Hippocampal formation (tissue), 2 donors: ENCODE measurements at places on chromosomes 1 and 21.

- DNase-seq, result no peak
Observed at GRCh38 chr1:200729863-200730262, 8.8 kb upstream of the CAMSAP2 start.

GRCh38 chr1:6257541-6258069 is 3.3 kb downstream of the GPR153 start:
- DNase-seq, result no peak

- no peak for DNase-seq
Observed at GRCh38 chr1:209160230-209160629, 423.3 kb upstream of the CAMK1G start.

GRCh38 chr1:220121791-220122530 is 28.0 kb downstream of the IARS2 start:
- DNase-seq, result no peak

DNA sequence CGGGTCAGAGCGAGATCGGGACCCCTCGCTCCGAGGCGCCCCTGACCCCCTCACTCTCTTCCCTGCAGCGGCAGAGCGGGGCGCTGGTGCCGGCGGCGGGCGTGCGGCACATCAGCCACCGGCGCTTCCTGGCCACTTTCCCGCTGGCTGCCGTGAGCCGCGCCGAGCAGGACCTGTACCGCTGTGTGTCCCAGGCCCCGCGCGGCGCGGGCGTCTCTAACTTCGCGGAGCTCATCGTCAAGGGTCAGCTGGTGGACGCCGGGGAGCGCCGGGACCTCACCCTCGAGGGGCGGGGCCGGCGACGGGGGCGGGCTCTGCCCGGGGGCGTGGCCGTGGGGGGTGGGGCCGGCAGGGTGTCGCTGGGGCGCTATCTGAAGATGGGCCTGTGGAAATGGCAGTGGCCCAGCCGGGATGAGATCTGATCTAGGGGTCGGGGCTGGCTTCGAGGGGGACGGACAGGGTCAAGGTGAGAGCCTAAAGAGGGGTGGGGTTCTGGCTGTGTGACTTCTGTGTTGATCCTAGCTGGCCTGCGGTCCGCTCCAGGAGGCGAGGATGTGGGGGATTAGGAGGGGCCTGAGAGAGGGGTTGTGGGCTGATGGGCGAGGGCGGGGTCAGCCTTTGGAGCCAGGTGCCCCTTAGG is 23.6 kb downstream of the PTPRU start:
- DNase-seq, result no peak

GRCh38 chr1:75641325-75641724 is 30.4 kb upstream of the SLC44A5 start:
- no peak for DNase-seq

DNA sequence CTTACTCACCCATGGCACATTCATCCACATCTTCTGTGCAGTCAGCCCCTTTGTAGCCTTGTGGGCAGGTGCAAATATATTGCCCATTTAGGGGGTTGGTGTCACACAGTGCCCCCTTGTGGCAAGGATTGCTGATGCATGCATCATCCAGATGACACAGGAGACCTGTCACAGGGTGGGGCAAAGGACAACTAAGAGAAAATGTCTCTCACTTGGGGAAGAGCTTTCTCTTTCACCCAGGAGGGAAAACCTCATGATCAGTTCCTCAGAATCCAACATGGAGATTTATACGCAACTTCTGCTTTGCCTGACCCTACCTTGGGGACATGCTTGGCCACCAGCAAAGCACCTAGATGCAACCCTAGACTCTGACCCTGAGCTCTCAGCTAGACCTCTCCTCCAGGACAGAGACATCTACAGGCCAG is 71.8 kb upstream of the ADAM30 start:
- peak; percentile 17 for DNase-seq

GRCh38 chr1:32869923-32870614 is 643 bp downstream of the FNDC5 start:
- DNase-seq, result no peak
